ENCODE measurements at places on chromosomes 6 and 20. TPM values are rescaled to one million over a fixed set of nuclear protein-coding genes. Genes with fewer than 3 reads are reported as not detected.

GRCh38 chr20:2920473-2920872, 47.2 kb downstream of the PTPRA start:
- DNase-seq, result no peak

- no peak for DNase-seq
These were observed 176.7 kb upstream of the RSPO3 start for GRCh38 chr6:126941751-126942150.

DNA sequence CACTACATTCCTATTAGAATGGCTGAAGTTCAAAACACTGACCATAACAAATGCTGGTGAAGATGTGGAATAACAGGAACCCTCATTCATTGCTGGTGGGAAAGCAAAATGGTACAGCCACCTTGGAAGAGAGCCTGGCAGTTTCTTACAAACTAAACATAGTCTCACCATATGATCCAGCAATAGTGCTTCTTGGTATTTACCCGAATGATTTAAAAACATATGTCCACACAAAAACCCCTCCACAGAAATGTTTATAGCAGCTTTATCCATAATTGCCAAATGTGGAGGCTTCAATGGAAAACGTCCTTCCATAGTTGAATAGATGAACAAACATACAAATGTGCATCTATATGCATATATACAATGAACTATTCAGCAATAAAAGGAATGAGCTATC, 330.8 kb downstream of the BTBD3 start:
- DNase-seq, result no peak

DNA sequence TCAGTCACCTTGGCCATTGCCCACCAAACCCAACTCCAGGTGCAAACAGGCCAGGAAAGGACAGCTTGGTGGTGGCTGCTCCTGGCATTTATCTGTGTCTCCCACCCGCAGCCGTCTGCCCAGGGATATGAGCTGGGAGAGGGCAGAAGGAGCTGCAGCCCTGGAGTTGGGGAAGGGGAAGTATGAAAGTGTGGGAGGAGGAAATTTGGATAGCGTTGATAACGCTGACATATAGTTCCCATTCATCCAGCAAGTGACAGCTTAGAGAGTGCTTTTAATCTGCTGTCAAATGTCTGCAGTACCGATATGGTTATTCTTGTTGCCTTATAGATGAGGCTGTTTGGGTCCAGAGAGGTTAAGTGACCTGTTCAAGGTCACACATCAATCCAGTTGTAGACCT, 741 bp downstream of the KCNK16 start:
- DNase-seq, result no peak

- DNase-seq, result no peak
These were observed 56.2 kb upstream of the MLN start for GRCh38 chr6:33860006-33860405.

GRCh38 chr6:166570929-166571713, 15.4 kb downstream of the RAMACL start:
- DNase-seq, result no peak

DNA sequence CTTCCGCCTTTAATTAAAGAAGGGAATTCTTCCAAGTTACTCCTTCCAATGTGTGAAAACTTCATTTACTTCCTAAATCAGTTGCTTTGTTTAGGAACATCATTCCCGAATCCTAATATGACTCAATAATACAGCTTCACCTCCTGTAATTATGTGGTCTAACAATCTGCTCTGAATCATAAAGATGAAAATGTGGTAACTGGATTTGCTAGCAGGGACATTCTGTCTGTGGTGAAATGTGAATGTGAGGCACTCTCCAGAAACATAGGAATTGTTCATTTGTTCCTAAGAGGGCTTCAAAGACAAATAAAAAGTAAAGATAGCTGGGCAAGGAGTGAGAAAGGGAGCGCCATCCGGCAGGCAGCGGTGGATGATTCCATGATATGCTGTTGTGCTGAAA, 678.1 kb downstream of the KIF16B start:
- DNase-seq, result no peak

GRCh38 chr6:16711546-16712254, 49.6 kb downstream of the ATXN1 start:
- no peak for DNase-seq

DNA sequence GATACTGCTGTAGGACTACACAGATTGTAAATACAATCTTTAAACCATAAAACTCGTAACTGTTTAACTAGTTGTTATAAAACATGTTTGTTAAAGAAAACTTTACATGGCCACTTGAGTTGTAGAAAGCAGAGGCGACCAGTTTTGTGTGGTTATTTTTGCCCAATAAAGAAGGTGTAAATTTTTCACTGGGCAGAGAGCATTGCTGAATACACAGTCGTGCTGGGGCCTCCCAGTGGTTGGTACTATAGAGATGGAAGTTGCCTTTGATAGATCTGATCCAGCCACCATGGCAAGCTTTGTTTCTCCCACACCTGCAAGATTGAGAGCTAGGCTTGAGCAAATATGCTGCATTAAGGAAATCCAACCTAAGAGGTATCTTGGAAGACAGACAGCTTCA, 34.0 kb upstream of the YWHAB start:
- no peak for DNase-seq

GRCh38 chr20:31968291-31969126, 558 bp downstream of the XKR7 start:
- peak; percentile 82 for DNase-seq

ASIP gene
- not detected for total RNA-seq

AGPAT1 gene
- total RNA-seq, result 14.7 TPM
